ENCODE measurements at places on chromosomes 12 and 14. TPM values are rescaled to one million over a fixed set of nuclear protein-coding genes. Genes with fewer than 3 reads are reported as not detected.

Gene LRRC10
- total RNA-seq, result not detected

Gene ADAMTS20
- total RNA-seq, result not detected

Gene SCYL2
- total RNA-seq, result 41.9 TPM

Gene OASL
- total RNA-seq, result 0.46 TPM

Gene PZP
- 0.40 TPM for total RNA-seq

Gene LRP1-AS
- not detected for total RNA-seq

Gene CCDC38
- total RNA-seq, result not detected

Gene PLA2G1B
- not detected for total RNA-seq

Gene TAS2R50
- total RNA-seq, result 1.1 TPM

Gene GLS2
- total RNA-seq, result 0.26 TPM

Gene IAPP
- not detected for total RNA-seq

All from pulmonary artery endothelial cell (primary cell).